CD8-positive, alpha-beta memory T cell (primary cell): ENCODE measurements at places on chromosomes 13 and 19. TPM values are rescaled to one million over a fixed set of nuclear protein-coding genes. Genes with fewer than 3 reads are reported as not detected.
A peak's percentile ranks its signal among the peaks of the same experiment; 100 is the strongest.

The ZNF534 gene
- not detected for total RNA-seq

- H3K4me3 ChIP-seq, result no peak overlapping the region
- H3K4me1 ChIP-seq, result no peaks in the 10 kb centered on the region
- no peak for DNase-seq
- no peak overlapping the region for H3K27ac ChIP-seq
Observed at GRCh38 chr19:50252111-50252886, 48.9 kb downstream of the MYH14 start.

- H3K4me3 ChIP-seq, result no peak overlapping the region
- H3K27ac ChIP-seq, result no peak overlapping the region
- DNase-seq, result peak; percentile 5
- H3K4me1 ChIP-seq, result no peaks in the 10 kb centered on the region
- no peaks in the 10 kb centered on the region for H3K36me3 ChIP-seq
Observed at GRCh38 chr13:33017323-33017929, 1.2 kb downstream of the KL start.

The ATP1A3 gene
- 1.9 TPM for total RNA-seq

The LHB gene
- not detected for total RNA-seq

The GSX1 gene
- not detected for total RNA-seq

The COPE gene
- total RNA-seq, result 184 TPM

DNA sequence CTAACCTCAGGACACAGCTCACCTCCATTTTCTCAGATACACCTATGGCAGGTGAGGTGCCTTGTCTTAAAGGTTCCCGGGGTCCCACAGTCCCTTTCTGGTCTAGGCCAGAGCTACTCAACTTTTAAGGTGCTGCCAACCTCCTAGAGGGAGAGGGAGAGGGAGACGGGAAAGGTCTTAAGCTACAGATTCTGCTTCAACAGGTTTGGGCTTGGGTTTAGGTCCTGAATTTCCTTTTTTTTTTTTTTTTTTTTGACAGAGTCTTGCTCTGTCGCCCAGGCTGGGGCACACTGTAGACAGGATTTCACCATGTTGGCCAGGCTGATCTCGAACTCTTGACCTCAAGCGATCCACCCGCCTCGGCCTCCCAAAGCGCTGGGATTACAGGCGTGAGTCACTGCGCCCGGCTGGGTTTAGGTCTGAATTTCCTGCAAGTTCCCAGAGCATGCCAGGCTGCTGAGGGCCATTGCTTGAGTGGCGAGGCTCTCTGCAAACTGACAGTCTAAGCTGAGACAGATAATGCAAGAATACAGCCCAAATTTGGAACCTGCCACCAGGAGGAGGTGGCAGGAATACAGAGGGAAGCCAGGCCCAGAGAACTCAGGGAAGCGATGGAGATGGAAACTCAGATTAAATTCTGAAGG, 7.8 kb upstream of the SYCN start:
- DNase-seq, result no peak
- no peak overlapping the region for H3K4me3 ChIP-seq
- no peaks in the 10 kb centered on the region for H3K27me3 ChIP-seq
- no peaks in the 10 kb centered on the region for H3K36me3 ChIP-seq

DNA sequence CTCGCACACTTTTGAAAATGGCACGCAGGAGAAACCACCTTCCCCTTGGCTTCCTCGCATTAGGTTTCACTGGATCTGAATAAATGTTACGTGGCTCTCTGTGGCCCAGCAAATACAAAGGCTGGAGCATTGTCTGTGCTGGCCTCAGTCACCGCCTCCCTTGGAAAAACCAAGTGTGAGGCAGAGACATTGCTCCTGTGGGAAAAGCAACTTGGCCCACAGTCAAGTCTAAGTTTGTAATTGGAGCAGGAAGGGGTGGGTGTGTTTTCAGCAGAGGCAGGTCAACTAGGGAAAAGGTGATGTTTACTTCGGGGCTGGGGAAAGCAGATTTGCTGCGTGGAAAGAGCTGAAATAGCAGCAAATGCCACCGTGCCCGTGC, 101.6 kb downstream of the IRS2 start:
- H3K4me3 ChIP-seq, result no peak overlapping the region
- no peaks in the 10 kb centered on the region for H3K27me3 ChIP-seq
- no peak overlapping the region for H3K27ac ChIP-seq
- DNase-seq, result no peak
- H3K4me1 ChIP-seq, result no peaks in the 10 kb centered on the region

- H3K4me1 ChIP-seq, result peaks cover 69% of the 10 kb centered on the region
- no peaks in the 10 kb centered on the region for H3K36me3 ChIP-seq
- peak overlapping the region; percentile 29 for H3K4me3 ChIP-seq
Observed at GRCh38 chr13:41008349-41008980, 10.7 kb downstream of the ELF1 start.

The ZNF296 gene
- total RNA-seq, result 8.5 TPM

DNA sequence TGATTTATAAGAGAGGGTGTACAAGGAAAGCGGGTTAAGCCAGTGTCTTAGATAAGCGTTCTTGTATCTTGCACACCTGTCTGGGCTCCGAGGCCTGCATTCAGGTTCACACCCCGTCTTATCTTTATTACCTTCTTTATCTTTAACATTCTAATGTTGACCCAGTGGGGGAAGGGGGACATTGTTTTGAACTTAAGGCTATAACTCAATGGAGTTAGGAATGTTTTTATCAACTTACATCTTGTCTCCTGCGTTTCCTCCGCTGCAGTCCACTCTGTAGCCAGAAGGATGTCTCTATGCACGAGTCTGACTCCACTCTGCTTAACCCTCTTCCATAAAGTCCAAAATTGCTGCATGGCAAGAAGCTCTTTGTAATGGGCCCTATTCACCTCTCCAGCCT, 71.2 kb downstream of the FGF9 start:
- no peak overlapping the region for H3K27ac ChIP-seq
- no peaks in the 10 kb centered on the region for H3K36me3 ChIP-seq
- H3K4me1 ChIP-seq, result no peaks in the 10 kb centered on the region
- DNase-seq, result no peak

DNA sequence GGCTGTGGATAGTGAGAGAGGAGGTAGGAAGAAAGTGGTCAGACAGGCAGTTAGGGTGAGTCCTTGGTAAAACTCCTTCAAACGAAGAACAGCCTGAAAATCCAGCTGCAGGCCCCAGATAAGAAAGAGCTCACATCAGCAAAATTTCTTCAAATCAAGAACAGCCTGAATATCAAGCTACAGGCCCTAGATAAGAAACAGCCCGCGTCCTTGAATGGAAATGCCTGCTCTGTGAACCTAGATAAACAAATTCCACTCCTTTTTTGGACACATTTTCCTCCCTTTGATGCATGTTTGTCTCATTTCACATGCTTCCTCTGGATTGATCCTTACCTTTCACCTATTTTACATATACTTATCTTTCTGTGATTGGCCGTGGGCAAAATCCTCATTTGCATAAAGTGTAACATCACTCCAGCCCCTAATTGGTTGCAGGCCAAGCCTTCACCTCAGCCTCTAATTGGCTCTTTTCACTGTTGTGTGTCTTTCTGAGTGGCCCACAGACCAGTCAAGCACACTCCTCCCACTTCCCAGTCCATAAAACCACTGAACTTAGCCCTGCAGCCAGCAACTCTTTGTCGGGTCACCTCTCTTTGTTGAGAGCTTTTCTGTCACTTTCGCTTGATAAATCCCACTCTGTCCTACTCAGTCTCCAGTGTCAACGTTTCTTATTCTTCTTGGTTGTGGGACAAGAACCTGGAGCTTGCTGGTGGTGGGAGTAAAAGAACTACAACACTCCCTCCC, 6.0 kb upstream of the SULT2A1 start:
- no peak overlapping the region for H3K4me3 ChIP-seq

DNA sequence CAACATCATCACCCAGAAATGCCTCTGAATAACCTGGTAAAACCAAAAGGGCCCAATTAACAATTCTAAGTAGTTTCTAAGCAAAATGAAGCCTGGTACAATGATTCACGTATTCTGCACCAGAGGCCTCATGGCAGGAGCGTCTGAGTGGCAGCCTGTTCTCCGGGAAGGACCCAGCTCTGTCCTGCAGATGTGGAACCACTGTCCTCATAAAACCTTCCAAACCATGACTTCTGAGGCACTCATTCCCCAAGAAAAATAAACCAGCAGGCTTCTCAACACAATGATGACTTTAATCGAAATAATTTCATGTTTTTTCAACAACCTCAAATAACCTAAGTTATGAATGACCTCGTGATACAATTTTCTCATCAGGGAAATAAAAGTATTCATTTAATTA, 89.9 kb downstream of the STK24 start:
- H3K36me3 ChIP-seq, result peaks cover 4% of the 10 kb centered on the region
- H3K4me3 ChIP-seq, result no peak overlapping the region
- no peaks in the 10 kb centered on the region for H3K27me3 ChIP-seq

The ZNF563 gene
- total RNA-seq, result 3.5 TPM

- H3K36me3 ChIP-seq, result no peaks in the 10 kb centered on the region
- H3K4me3 ChIP-seq, result no peak overlapping the region
- H3K27me3 ChIP-seq, result no peaks in the 10 kb centered on the region
- peaks cover under 1% of the 10 kb centered on the region for H3K4me1 ChIP-seq
- DNase-seq, result no peak
Observed at GRCh38 chr13:113821847-113822246, 42.0 kb downstream of the GAS6 start.

GRCh38 chr13:112347986-112348385, 28.2 kb upstream of the SPACA7 start:
- no peaks in the 10 kb centered on the region for H3K36me3 ChIP-seq
- no peak overlapping the region for H3K4me3 ChIP-seq
- DNase-seq, result no peak
- H3K27me3 ChIP-seq, result no peaks in the 10 kb centered on the region

DNA sequence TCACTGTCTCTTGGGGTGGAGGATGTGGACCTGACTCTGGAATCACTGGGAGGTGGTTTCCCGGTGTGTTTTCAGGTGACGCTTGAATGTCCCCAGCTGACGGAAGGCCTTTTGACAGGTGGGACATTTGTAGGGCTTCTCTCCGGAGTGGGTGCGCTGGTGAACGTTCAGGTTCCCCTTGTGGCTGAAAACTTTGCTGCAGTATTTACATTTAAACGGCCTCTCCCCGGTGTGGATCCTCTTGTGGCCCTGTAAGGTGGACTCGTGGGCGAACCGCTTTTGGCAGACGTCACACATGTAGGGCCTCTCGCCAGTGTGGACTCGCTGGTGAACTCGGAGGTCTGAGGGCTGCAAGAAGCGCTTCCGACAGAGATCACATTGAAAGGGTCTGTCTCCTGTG, 7.8 kb downstream of the ZSCAN5B start:
- no peaks in the 10 kb centered on the region for H3K27me3 ChIP-seq
- no peaks in the 10 kb centered on the region for H3K36me3 ChIP-seq
- H3K27ac ChIP-seq, result no peak overlapping the region
- no peak for DNase-seq
- no peak overlapping the region for H3K4me3 ChIP-seq

The RDH8 gene
- not detected for total RNA-seq

The OR7D2 gene
- total RNA-seq, result not detected

DNA sequence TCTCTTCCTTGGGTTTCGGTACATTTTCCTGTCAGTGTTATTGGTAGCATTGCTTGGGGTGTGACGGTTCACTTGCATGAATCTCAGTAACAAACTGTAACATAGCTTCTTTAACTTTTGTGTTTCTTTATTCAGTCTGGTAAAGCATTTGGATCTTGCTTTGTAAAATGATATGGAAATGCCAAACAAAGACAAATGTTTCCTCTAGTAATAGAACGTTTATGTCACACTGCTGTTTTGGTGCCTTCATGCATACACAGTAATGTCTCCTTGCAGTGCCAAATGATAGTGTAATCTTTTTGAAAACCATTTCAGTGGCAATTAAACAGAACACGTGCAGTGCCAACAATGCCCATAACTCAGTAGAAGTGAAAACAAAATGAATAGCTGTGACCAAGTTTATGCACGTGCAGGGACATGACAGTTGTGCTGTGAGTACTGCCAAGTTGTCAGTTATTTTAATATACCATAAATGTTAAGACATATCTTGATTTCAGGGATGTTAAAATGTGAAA, 110.8 kb downstream of the RXFP2 start:
- no peak for DNase-seq
- no peaks in the 10 kb centered on the region for H3K36me3 ChIP-seq
- no peak overlapping the region for H3K27ac ChIP-seq
- H3K27me3 ChIP-seq, result no peaks in the 10 kb centered on the region
- no peaks in the 10 kb centered on the region for H3K4me1 ChIP-seq

The CYP4F3 gene
- 0.28 TPM for total RNA-seq

- H3K4me3 ChIP-seq, result no peak overlapping the region
- peaks cover 3% of the 10 kb centered on the region for H3K36me3 ChIP-seq
Observed at GRCh38 chr19:40611900-40612698, 10.9 kb downstream of the LTBP4 start.

DNA sequence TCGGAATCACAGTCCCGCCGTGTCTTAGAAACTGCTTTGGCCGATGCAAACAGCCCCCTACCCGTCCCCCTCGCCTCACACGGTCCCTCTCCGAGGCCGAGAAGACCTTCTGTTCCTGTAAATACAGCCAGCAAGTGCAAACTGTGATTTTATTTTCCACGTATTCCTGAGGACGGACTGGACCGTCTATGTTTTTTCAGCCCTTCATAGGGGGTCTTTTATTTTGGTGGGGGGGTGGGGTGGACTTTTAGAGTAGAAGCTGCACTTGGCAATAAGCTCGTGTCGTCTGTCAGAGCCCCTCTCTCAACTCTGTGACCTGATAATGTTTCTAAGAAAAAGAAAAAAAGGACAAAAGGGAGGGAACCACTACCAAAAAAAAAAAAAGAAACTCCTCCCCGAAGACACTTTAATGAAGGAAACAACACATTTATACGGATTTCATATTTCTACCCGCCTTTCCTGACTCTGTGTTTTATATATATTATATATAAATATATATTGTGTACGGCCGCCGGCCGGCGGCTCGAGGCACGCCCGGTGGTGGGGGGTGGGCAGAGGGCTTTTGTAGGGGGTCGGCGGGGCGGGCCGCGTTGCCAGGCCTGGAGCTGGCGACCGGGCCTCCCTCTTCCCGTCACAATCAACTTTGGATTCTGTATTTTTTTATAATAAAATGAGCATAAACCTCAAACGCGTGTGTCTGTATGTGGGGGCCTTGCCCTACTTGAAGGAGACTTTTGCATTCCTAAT, 15.2 kb downstream of the EFNA2 start:
- no peak overlapping the region for H3K27ac ChIP-seq
- H3K4me1 ChIP-seq, result no peaks in the 10 kb centered on the region
- H3K27me3 ChIP-seq, result no peaks in the 10 kb centered on the region
- H3K4me3 ChIP-seq, result no peak overlapping the region
- H3K36me3 ChIP-seq, result no peaks in the 10 kb centered on the region

The PEX11G gene
- 0.95 TPM for total RNA-seq

DNA sequence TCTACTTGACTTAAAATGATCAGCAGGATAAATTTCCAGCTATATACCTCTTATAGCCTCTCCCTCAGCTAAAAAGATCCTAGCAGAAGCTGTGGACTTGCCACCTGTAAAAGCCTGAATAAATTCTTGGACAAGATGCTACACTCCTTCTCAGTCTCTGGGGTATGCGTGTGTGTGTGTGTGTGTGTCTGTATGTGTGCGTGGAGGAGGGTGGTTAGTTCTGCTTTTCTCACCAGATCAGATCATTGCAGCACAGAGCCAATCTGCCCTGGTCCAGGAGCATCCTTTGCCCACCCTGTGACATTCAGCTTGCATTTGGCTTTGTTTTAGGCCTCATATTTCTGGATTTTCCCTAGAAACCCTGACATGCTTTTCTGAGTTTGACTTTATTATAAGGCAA, 438.3 kb downstream of the RFC3 start:
- no peak overlapping the region for H3K27ac ChIP-seq
- H3K27me3 ChIP-seq, result no peaks in the 10 kb centered on the region
- H3K4me1 ChIP-seq, result no peaks in the 10 kb centered on the region
- no peaks in the 10 kb centered on the region for H3K36me3 ChIP-seq
- H3K4me3 ChIP-seq, result no peak overlapping the region
